ENCODE measurements at places on chromosomes 5 and 9. TPM values are rescaled to one million over a fixed set of nuclear protein-coding genes. Genes with fewer than 3 reads are reported as not detected.
A peak's percentile ranks its signal among the peaks of the same experiment; 100 is the strongest.

Gene PRDM9
- polyA plus RNA-seq: not detected

Gene IFNE
- polyA plus RNA-seq: not detected

Gene TAF11L12
- polyA plus RNA-seq: not detected

DNA sequence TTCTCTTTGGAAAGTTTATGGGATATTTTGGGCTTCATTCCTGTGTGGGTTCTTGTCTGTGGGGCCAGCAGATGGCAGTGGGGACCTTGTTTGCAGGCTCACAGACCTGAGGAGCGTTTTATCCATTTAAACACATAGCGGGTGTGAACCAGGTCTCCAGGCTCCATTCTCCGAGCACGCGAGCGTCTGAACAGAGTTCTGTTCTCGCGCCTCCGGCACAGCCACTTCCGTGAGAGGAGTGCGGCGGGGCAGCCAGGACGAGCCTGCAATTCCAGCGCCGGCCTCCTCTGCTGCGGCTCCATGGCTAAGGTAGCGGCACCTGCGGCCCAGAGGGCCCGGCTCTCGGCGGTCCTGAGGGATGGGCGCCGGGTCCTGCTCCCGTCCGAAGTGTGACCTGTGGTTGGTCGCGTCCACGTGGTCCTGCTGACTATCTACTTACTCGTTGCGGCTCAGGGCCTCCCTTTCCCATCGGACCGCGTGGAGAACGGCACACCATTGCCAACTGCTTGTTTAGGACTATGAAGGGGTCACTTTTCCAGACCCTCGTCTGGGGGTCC, 7.3 kb downstream of the NRARP start:
- H3K27me3 ChIP-seq: peaks cover 39% of the 10 kb centered on the region
- H3K36me3 ChIP-seq: no peaks in the 10 kb centered on the region
- peak overlapping the region; percentile 42 for H3K4me3 ChIP-seq
- H3K27ac ChIP-seq: peak overlapping the region; percentile 85
- peaks cover 54% of the 10 kb centered on the region for H3K4me1 ChIP-seq

Gene PCDHB1
- not detected for polyA plus RNA-seq

- H3K27ac ChIP-seq: no peak overlapping the region
- H3K36me3 ChIP-seq: no peaks in the 10 kb centered on the region
Observed at GRCh38 chr5:125499636-125500332, 753.3 kb upstream of the ZNF608 start.

GRCh38 chr5:41485533-41485932, 24.9 kb downstream of the PLCXD3 start:
- H3K27ac ChIP-seq: no peak overlapping the region
- no peaks in the 10 kb centered on the region for H3K4me1 ChIP-seq
- no peaks in the 10 kb centered on the region for H3K27me3 ChIP-seq
- no peak overlapping the region for H3K4me3 ChIP-seq
- DNase-seq: no peak

- no peaks in the 10 kb centered on the region for H3K36me3 ChIP-seq
- no peaks in the 10 kb centered on the region for H3K27me3 ChIP-seq
- H3K4me3 ChIP-seq: no peak overlapping the region
- no peaks in the 10 kb centered on the region for H3K4me1 ChIP-seq
- DNase-seq: peak; percentile 45
Observed at GRCh38 chr9:117247266-117247665, 167.6 kb downstream of the ASTN2 start.

DNA sequence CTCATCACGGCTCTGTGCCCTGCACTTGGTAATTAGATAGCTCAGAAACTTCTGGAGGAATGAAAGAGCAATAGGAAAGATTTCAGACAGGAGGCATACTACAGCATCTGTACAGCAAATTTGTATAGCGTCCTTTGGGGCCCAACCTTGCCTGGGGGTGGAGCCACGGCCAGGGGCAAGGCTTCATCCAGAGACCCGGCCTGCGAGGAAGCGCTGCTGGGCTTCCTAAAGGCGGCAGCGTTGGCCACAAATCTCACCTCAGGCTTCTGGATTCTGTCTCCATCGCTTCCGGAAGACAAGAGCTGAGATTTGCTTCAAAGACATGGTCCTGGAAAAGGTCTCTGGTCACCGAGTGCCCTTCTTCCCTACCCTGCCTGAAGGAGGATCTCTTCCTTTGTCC, 12.2 kb upstream of the SPATA31D1 start:
- no peaks in the 10 kb centered on the region for H3K27me3 ChIP-seq
- H3K36me3 ChIP-seq: no peaks in the 10 kb centered on the region
- no peak for DNase-seq
- no peak overlapping the region for H3K4me3 ChIP-seq

- peak overlapping the region; percentile 81 for H3K27ac ChIP-seq
- peaks cover 75% of the 10 kb centered on the region for H3K36me3 ChIP-seq
- DNase-seq: peak; percentile 59
- H3K4me3 ChIP-seq: no peak overlapping the region
- no peaks in the 10 kb centered on the region for H3K27me3 ChIP-seq
Observed at GRCh38 chr5:135386886-135387628, 12.0 kb downstream of the MACROH2A1 start.

DNA sequence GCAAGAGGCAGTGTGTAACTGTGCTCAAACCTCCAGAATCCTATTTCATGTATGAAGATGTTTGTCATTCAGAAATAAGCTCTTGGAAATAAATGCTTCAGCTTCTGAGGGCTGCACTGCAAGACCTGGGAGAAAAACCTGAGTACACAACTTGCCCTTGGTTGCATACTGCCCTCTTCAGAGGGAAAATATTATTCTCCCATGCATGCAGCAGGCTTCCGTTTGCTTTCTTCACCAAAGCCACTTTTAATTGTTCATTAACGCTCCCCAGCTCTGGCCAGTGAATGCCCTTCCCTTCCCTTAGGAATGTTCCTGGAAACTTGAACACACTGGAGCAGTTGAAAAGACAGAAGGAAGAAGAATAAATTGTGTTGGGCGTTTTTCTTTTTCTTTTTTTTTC, 2.5 kb upstream of the WHRN start:
- peaks cover 37% of the 10 kb centered on the region for H3K4me1 ChIP-seq
- H3K27ac ChIP-seq: no peak overlapping the region
- H3K4me3 ChIP-seq: no peak overlapping the region
- H3K27me3 ChIP-seq: peaks cover 43% of the 10 kb centered on the region
- DNase-seq: no peak
- no peaks in the 10 kb centered on the region for H3K36me3 ChIP-seq

Gene AQP3
- polyA plus RNA-seq: 10.8 TPM

GRCh38 chr5:96822686-96823459, 15.1 kb upstream of the ERAP1 start:
- H3K27me3 ChIP-seq: no peaks in the 10 kb centered on the region
- H3K4me1 ChIP-seq: no peaks in the 10 kb centered on the region
- no peak overlapping the region for H3K27ac ChIP-seq
- H3K4me3 ChIP-seq: no peak overlapping the region

- H3K4me1 ChIP-seq: no peaks in the 10 kb centered on the region
Observed at GRCh38 chr5:158108177-158108576, 249.2 kb upstream of the CLINT1 start.

DNA sequence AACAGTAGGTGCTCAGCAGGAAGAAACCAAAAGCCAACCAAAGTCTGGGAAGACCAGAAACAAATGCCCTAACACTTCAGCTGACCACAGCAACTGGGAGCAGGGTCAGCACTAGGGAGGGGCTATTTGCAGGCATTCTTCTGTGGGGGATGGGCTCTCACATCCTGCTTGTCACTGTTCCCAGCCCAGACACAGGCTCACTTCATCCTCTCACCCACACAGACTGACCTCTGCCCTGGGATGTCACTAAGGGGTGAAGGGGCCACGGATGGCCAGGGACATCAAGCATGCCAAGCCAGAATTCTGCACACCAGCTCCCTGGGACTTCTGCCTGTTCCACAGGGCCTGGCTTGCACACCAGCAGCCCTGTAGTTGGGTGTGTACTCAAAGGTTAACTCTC, 28.7 kb downstream of the GFRA3 start:
- no peak for DNase-seq
- H3K27me3 ChIP-seq: peaks cover 24% of the 10 kb centered on the region
- H3K27ac ChIP-seq: no peak overlapping the region
- H3K36me3 ChIP-seq: no peaks in the 10 kb centered on the region

Gene INSL4
- not detected for polyA plus RNA-seq

Gene FCN2
- polyA plus RNA-seq: 0.13 TPM

DNA sequence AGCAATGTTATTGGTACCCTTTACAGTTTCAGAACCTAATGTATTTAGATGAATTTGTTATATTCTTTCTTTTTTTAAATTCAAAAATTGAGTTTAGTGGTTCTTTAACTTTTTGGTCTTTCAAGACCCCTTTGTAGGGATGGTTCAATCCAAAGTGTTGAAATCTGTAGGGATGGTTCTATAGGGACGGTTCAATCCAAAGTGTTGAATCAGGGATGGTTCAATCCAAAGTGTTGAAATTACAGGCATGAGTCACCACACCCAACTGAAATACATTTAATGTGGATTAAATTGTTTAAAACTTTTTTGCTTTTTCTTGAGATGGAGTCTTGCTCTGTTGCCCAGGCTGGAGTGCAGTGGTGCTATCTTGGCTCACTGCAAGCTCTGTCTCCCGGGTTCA, 30.6 kb downstream of the SNX2 start:
- H3K4me1 ChIP-seq: no peaks in the 10 kb centered on the region
- H3K4me3 ChIP-seq: no peak overlapping the region
- H3K27ac ChIP-seq: no peak overlapping the region

- no peaks in the 10 kb centered on the region for H3K4me1 ChIP-seq
- no peak for DNase-seq
- H3K4me3 ChIP-seq: no peak overlapping the region
- no peaks in the 10 kb centered on the region for H3K36me3 ChIP-seq
- no peaks in the 10 kb centered on the region for H3K27me3 ChIP-seq
Observed at GRCh38 chr5:12217039-12217438, 312.8 kb upstream of the CTNND2 start.

Gene C5orf58
- polyA plus RNA-seq: not detected

- no peak overlapping the region for H3K4me3 ChIP-seq
- H3K27me3 ChIP-seq: no peaks in the 10 kb centered on the region
- peak; percentile 86 for DNase-seq
- H3K36me3 ChIP-seq: no peaks in the 10 kb centered on the region
Observed at GRCh38 chr9:76456202-76456926, 2.6 kb upstream of the GCNT1 start.

Measured in stomach (tissue), 19 donors.